Stimulated activated CD4-positive, alpha-beta T cell treated with anti-CD3 and anti-CD28 coated beads, Interleukin-2, amount 100 ng/mL, for 24 hours (primary cell): ENCODE measurements at places on chromosomes 7 and 10.

DNA sequence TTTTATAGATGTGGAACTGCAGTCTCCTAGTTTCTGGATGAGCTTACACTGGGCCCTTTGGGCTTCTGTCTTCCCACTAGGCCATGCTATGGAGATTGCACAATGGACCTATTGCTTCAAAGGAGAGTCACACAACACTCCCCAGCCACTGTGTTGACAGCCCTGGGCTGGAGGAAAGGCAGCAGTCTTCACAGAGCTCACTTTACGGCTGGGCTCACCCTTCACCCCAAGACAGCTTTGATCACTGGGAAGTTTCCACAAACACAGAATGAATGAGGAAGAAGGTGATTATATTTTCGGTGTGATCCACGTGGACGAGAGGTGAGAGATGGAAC is 92.7 kb upstream of the GDF10 start:
- peak; percentile 15 for DNase-seq

DNA sequence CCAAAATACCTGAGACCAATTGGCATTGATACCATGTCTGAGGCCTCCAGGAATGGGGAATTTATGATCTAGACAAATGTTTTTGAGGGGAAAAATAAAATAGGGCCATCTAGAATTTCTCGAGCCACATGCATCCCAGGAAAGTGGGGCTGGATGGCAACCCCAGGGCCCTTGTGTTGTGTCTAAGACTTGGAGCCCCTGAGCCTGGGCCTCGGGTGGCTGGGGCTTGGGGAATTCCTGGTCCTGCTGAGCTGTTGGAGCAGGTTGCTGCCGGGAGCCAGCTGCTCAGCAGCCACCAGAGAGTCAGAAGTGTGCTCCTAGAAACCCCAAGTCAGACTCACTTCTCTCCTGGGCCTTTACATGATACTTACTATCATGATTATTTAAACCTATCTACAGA is 172.9 kb downstream of the WDR37 start:
- DNase-seq, result no peak

GRCh38 chr7:106926892-106927291 is 61.8 kb downstream of the PIK3CG start:
- DNase-seq, result no peak

- DNase-seq, result no peak
Measured at GRCh38 chr7:121604627-121605316, 208.7 kb upstream of the FAM3C start.
